Adipocyte (in vitro differentiated cells): ENCODE measurements at places on chromosomes 6 and 20.

DNA sequence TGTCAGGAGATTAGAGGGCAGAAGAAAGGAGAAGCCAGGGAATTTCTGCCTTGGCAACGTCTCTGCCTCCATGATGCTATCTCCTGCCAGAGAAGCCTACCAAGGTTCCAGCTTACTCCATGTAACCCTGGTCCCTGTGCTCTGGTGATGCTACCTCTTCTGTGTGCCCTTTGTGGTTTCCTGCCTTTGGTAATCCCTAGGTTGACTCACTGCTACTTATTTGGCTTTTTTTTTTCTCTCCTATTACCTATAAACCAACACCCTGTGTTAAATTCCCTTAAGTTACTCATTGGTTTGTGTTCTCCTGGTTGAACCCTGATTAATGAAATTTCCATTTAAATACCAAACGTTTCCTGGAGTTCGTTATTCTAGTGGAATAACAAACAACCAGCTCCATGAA is 527.8 kb upstream of the FLRT3 start:
- DNase-seq = no peak

DNA sequence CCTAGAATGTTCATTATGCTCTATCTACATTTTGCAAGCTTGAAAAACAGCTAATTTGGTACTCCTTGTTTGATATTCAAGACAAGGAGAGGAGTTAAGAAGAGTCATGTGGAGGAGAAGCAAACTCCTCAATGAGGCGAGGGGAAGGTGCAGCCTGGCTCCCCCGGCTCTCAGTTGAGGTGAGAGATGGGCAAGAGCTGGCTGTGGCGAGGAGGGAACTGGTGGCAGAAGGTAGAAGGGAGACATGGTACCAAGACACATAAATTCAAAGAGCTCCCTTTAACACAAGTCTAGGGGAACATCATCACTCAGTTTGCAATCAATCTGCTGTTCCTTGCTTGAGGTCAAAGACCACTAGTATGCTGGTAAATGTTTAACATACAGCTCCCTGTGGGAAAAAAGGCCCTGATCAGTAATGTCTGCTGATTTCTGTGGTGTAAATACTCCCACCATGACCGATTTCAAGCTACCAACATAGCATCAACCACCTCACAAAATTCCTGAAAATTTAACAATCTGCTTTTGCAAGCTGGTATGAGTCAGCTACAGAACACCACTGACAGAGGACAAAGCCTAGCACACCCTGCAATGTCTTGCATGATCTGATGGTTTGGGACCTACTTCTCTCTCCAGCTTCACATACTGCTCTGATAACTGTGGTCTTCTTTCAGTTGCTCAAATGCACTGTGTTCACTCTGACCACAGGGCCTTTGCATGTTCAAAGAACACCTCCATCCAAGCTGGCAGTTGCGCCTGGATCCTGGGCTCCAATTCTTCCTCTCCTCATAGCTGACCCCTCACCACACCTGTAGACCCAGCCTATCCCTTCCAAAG is 516.3 kb upstream of the CHD6 start:
- no peak for DNase-seq

DNA sequence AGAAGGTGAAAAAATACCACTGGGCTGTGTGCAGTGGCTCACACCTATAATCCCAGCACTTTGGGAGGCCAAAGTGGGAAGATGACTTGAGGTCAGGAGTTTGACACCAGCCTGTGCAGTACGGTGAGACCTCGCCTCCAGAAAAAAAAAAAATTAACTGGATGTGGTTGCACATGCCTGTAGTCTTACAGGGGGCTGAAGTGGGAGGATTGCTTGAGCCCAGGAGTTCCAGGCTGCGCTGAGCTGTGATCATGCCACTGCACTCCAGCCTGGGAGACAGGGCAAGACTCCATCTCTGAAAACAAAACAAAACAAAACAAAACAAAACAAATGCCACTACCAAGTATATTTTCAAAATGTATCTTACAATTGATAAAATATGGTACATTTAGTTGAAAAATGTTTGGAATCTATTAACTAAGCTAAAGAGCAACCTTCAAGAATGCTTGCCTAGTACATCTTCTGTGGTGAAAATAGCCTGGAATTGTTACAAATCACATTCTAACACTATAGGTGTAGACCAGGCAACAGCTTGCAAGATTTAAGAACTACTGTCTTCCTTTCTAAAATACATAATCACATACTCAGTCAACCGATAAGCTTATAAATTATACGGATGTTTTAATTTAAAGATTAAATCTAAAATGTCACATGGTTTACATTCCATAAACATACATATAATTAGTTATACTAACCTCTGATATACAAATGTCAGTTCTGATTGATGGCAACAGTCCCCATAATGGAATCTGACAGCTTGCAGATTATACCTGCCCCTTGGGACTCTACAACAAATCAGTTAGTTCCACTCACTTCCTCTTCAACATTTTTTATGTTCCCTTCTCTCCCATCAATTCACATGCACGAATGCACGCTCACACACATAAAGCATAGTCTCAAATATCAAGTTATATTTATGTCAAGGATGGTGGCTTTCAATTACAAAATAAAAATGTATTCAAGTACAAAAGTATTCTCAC is 150.8 kb downstream of the ASCC3 start:
- DNase-seq = peak; percentile 17

- DNase-seq = no peak
Observed at GRCh38 chr20:3775457-3776108, 5.7 kb downstream of the SPEF1 start.

GRCh38 chr6:121531658-121532169 is 96.3 kb downstream of the GJA1 start:
- no peak for DNase-seq

- DNase-seq = no peak
Observed at GRCh38 chr20:18304618-18305017, 16.3 kb downstream of the ZNF133 start.
